Omental fat pad (tissue), 4 donors: ENCODE measurements at places on chromosomes 13 and 19.

GRCh38 chr13:31908696-31909411 lies 122.7 kb upstream of the FRY start:
- DNase-seq = no peak

- no peak for DNase-seq
Measured at GRCh38 chr19:3132971-3133792, 2.7 kb upstream of the GNA15 start.

GRCh38 chr13:21663197-21663596 lies 7.7 kb upstream of the FGF9 start:
- DNase-seq = no peak

GRCh38 chr13:54029720-54030119 lies 1001.1 kb downstream of the OLFM4 start:
- DNase-seq = no peak

DNA sequence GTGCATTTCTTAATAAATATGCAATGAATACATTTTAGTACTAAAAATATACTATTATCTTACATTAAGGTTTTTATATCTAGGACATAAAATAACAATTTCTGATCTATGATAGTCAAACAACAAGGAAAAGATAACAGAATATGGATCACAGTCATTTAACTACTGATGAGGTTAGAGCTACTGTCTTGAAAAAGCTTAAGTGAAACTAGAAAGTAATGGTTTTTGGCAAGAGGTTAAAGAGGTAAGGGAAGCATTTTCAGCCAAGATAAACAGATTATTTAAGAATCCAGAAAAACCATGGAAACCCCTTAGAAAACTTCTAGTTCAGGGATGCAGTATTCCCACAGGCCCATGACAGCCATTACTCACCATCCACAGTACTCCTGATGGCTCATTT lies 787.4 kb downstream of the DACH1 start:
- DNase-seq = no peak

DNA sequence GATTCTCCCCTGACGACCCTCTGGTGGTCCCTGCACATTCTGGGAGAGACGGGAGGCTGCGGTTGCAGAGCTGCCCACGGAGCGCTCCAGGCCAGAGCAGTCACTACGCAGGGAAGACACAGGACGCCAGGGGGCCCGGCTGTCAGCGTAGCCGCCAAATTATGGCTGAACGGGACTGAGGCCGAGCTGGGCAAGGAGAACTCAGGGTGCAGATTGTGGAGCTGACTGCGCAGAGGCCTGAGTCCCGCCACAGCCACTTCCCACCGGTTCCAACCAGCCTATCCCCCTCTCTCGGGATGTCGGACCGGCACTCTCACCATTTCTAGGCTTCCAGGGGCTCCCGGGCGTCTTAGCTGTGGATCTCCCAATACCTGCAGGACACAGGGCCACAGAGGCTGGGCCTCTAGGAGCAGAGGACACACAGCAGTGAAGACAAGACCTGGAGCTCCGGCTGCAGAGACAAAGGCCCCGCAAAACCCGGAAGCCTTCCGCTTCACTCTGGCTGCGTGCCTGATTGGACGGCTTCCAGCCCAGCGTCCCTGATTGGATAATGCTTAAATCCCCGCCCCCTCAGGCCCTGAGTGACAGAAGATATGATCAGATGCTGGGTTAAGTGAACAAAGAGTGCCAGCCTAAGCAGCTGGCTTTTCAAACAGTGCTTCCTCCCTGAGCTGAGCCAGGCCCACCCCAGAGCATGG lies at the start of gene ZNF737:
Gene ZNF737, minus strand, starts transcription at position 461 of the 698 bp plus-strand sequence. Its CDS starts 141 bp downstream, at position 320.
- DNase-seq = peak; percentile 97

DNA sequence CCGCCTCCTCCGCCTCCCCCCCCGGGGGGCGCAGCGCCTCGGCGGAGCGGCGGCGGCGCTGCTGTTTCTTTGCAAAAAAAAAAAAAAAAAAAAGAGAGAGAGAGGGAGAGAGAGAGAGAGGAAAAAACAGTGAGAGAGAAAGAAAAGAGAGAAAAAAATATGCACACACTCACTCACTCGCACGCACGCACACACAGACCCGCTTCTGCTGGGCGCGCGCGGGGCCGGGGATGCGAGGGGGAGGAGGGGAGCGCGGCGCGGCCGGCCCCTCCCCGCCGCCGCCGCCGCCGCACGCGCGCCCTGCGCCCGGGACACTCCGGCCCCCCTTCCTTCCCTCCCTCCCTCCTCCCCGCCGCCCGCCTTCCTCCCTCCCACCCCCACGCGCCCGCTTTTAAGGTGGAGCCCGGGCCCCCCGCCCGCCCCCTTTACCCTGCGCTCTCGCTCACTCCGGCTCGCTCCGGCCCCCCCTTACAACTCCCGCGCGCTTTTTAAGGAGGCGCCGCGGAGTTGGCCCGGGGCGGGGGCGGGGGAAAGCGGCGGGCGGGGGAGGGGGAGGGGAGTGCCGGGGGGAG lies at the start of gene SAMD1:
Gene SAMD1, minus strand, starts transcription at position 243 of the 572 bp plus-strand sequence.
- peak; percentile 47 for DNase-seq

DNA sequence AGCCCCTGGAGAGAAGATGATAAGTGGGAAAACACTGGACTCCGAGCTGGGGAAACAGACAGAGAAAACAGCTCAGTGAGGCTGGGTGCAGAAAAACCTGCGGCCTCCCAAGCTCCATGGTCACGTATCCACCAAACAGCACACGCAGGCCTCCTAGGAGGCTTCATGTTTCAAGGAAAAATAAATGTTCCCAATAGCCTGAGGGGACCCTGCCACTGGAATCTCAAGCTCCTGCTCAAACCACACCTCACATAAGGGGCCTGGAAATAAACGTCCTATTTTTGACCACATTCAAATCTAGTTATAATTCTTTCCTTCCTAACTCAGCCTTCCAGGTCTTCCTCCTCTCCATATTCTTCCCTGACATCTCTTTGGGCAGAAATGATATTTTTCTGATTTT lies 225.7 kb downstream of the ABCC4 start:
- no peak for DNase-seq

- DNase-seq = no peak
Measured at GRCh38 chr13:93859716-93860115, 619.8 kb downstream of the DCT start.

DNA sequence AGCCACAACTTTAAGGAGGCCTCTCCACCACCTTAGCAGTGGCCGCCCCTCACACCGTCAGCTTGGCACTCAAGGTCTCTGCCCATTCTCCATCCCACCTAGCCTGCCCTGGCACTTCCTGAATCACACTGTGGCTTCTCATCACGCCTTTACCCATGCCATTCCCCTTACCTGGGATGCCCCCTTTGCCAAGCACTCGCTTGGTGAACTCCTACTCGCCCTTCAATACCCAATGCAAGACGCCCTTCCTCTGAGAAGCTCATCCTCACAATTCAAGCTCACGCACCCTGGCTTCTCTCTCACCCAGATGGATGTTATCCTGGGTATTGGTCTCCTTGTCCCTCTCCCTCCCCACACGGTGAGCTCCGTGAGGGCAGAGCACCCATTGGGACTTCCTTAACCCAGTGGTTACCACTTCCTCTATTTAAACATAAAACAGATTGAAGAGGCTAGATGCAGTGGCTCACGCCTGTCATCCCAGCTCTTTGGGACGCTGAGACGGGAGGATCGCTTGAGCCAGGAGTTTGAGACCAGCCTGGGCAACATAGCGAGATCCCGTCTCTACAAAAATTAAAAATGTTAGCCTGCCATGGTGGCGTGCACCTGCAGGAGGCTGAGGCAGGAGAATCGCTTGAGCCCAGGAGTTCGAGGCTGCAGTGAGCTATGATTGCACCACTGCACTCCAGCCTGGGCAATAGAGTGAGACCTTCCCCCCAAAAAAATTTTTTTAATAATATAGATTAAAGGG lies 12.6 kb upstream of the SHD start:
- DNase-seq = no peak

- DNase-seq = no peak
Measured at GRCh38 chr13:49046519-49046918, 70.8 kb downstream of the FNDC3A start.

GRCh38 chr13:39012608-39013007 lies 22.0 kb upstream of the STOML3 start:
- no peak for DNase-seq

DNA sequence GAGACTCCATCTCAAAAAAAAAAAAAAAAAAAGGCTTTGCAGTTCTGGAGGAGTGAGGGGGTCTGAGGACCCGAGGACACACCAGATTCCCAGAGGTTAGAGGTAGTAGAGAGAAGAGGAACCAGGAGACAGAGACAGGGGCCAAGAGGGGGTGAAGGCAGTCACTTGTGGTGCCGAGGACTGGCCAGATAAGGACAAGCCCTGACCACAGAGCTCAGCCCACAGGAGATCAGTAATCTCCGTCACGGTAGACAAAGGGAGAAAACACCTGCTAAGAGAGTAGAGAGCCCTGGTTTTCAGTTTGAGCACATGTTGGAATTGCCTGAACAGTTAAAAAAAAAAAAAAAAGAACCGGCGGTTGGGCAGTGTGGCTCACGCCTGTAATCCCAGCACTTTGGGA lies 1.7 kb upstream of the PRAM1 start:
- DNase-seq = no peak

GRCh38 chr13:106314417-106314816 lies 221.0 kb downstream of the EFNB2 start:
- no peak for DNase-seq

DNA sequence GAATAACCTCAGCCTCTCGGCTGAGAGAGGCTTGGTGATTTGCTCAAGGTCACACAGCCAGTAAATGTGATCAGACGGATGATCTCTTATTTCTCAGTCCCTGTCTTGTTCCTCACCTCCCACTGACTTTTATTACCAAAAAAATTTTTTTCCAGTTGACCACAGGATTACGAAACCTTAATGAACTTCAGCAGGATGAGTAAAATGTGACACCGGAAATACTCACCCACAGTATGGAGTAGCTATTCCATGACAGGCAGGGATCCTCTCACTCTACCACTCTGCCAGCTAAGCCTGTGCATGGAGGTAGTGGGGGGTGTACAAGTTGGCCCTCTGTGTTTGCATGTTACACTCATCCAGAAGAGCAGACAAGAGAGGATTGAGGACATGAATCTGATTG lies 916.4 kb downstream of the UQCRFS1 start:
- DNase-seq = no peak

DNA sequence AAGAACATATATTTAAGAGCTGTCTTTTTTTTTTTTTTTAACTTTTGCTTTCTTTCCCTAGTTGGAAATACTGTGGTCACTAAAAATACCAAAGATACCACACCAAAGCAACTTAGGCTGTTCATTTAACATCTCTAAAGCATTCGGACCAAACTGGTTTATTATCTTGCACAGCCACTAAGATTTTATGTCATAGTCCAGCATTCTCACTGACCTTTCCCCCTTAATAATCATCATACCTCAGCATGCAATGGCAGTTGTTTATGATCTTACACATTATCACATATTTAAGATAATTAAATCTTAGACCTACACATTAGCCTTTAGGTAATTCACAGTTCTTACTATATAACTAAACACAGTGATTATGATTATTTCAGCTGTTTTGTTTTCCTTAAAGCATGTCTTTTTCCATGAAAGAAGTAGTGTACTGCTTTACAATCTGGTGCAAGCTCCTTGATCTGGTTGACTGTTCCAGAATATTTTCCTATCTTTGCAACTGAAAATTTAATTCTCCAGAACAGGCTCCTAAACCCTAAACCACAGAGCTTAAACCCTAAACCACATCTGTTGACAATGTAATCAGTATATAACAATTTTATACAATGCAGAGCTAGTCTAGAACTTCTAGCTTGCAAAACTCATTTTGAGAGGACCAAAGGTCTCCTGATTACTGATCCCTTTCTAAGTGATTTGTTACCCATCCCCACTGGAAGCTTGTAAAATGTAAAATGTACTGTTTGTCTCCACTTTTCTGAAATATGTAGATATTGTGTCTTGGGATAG lies 74.2 kb downstream of the CDK8 start:
- no peak for DNase-seq

GRCh38 chr13:52707375-52707774 lies 32.2 kb downstream of the CNMD start:
- DNase-seq = no peak

DNA sequence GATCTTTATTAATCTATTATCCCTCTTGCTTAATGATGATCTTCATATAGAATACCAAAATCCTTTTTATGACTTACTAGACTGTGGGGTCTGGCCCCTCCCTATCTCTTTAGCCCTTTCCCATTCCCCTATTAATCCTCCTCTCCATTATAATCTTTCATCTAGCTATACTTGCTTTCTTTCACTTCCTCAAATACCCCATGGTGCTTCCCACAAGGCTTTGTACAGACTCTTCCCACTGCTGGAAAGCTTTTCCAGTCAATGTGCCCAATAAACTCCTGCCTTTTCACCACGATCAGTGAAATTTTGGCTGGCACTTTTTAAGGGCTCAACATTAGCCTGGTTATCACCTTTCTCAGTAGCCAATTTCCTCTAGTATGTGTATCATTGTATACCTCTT lies 3.2 kb upstream of the EBPL start:
- DNase-seq = no peak

DNA sequence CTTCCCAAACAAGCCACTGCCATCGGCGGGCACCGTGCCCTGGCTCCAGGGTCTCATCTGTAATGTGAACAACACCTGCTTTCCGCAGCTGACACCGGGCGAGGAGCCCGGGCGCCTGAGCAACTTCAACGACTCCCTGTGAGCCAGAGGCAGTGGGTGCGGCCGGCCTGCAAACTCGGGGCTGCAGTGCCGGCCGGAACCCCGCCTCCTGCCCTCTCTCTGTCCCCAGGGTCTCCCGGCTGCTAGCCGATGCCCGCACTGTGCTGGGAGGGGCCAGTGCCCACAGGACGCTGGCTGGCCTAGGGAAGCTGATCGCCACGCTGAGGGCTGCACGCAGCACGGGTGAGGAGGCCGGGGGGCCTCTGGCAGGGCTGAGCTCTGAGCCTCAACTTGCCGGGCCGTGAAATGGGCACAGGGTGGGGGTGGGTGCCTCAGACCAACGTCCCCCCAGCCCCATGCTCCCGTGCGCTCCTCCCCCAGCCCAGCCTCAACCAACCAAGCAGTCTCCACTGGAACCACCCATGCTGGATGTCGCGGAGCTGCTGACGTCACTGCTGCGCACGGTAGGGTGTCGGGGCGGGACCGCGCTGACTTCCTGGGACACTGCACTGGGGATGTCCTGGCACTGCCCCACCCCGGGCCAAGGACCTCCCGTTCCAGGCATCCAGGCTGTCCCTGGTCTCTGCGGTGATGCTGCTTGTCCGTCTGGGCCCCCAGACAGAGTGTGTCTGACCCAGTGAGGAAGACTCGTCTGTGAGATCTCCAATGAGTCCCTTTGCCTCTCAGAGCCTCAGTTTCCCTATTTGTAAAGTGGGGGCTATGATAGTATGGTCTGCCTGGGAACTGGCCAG lies 2.2 kb downstream of the ABCA7 start:
- no peak for DNase-seq

DNA sequence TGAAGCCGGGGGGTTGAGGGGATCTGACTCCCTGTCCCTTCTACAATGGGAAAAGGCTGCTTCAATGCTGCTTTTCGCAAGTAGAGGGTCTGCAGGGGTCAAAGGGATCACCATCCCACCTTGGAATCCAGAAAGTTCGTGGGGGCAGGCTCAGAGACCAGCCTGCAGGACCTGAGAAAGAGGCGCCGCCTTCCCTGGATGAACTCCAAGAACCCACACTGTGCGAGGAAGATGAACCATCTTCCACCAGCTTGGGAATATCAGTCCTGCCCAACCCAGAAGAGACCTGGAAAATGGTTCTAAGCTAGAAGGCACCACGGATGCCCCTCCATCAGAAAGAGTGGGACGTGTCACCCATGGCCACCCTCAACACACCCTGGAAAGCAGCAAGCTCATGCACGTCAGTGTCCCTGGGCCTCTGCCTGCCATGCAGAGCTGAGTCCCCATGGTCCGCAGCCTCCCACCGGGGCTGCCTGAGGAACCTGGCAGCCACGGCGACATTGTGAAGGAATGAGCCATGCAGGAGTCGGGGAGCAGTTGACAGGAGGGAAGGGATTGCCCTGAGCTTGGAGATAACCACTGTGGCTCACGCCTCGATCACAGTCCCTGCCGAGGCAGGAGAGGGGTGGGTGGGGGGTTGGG lies 14.6 kb downstream of the RAB3D start:
- DNase-seq = no peak
